ENCODE measurements at places on chromosomes 4 and X. TPM values are rescaled to one million over a fixed set of nuclear protein-coding genes. Genes with fewer than 3 reads are reported as not detected.

Gene HERC5
- total RNA-seq, result 7.2 TPM

- H3K4me3 ChIP-seq, result no peak overlapping the region
- no peak for DNase-seq
- H3K27me3 ChIP-seq, result no peaks in the 10 kb centered on the region
- H3K4me1 ChIP-seq, result no peaks in the 10 kb centered on the region
Measured at GRCh38 chrX:43018031-43018430, 240.1 kb upstream of the PPP1R2C start.

- H3K27ac ChIP-seq, result no peak overlapping the region
- no peak for DNase-seq
- H3K27me3 ChIP-seq, result no peaks in the 10 kb centered on the region
Measured at GRCh38 chr4:93237521-93237920, 591.0 kb upstream of the ATOH1 start.

DNA sequence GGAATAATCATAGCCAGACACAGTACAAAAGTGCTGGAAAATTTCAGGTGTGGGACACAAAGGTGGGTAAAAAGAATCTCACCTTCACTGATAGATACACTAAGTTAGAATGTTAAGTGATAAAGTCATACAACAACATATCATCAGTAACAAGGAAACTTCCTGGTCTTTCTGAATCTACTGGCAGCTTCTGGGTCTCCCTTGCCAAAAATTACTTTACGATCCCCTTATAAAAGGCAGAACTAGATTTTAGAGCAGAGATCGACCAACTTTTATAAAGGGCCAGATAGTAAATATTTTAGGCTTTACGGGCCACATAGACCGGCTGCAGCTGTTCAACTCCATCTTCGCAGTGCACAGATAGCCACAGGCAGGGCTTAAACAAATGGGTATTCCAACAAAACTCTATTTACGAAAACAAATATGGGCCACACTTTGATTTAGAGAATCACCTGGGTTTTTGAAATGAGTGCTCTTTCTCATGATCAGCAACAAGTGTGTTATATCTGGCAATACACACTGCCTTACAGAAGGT, 159.9 kb downstream of the AASDH start:
- no peaks in the 10 kb centered on the region for H3K27me3 ChIP-seq
- no peak overlapping the region for H3K27ac ChIP-seq
- no peak overlapping the region for H3K4me3 ChIP-seq
- DNase-seq, result no peak

DNA sequence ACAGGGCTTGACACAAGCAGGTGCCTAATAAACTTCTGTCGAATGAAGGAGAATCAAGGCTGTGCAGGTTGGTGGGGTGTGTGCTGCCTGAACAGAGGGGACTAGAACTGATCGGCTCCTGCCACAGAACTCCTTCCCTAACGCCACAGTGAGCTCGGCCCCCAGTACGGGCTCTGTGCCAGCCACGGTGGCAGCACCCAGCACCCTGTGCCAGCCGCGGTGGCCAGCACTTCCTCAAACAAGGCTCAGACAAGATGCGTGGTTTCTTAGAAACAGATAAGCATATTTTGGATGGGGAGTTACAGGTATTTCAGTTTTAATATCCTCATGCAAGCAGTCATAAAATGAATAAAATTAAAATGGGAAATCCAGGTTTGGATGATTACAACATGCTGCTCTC, 26.0 kb upstream of the C4orf50 start:
- H3K36me3 ChIP-seq, result no peaks in the 10 kb centered on the region
- no peak overlapping the region for H3K4me3 ChIP-seq
- peaks cover 6% of the 10 kb centered on the region for H3K4me1 ChIP-seq
- DNase-seq, result no peak

Data from HCT116 (cell line).